Activated gamma-delta T cell (primary cell): ENCODE measurements at places on chromosomes 7 and 10.

- DNase-seq, result no peak
These were observed 48.8 kb upstream of the ZNF680 start for GRCh38 chr7:64611717-64612116.

GRCh38 chr10:100693821-100694220 is 51.6 kb upstream of the PAX2 start:
- DNase-seq, result no peak

DNA sequence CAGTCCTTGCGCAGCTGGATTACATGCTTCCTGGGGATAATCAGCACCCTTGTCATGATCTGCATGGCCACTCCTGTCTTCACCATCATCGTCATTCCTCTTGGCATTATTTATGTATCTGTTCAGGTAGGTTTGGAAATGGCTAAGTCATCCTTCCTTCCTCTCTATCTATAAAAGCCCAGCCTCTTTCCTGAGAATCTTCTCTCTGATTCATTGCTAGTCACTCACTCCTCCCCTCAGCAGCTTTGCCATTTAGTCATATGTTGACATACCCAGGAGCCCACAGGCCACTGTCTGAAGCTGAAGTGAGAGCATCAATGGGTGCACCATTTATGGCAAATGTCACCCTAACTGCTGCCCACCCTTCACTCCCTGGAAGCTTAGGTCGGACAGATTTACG is 52.0 kb downstream of the ABCC2 start:
- no peak for DNase-seq

DNA sequence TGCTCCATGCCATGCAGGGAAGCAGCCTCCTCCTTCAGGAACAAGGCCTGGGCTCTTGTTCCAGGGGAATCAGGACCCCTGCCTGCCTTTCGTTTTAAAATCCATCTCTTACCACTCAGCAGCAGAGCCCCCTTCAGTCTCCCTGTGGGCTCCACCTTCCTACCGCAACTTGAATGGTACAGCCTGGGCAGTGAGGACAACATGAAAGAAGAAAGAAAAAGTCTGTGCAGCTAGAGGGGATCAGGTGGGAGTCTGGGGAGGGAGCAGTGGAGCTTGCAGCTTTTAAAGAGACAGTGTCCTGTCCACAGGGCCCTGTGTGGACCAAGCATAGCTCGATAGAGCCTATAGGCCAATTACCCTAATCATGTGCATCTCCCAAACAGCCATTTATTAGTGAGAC is 3.7 kb downstream of the PLXNA4 start:
- DNase-seq, result no peak

DNA sequence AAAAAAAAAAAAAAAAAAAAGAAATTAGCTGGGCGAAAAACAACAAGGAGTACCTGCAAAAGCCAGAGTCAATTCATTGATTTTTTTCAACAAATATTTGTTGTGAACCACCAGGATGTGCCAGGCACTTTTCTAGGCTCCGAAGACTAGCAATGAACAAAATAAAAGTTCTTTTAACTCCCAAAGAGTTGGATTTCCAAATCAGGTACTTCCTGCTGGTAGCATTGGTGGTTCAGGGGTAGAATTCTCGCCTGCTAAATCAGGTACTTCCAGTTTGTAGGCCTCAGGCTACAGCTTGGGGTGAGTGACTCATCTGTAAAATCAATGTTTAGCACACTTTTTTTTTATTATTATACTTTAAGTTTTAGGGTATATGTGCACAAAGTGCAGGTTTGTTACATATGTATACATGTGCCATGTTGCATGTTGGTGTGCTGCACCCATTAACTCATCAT is 10.9 kb downstream of the PPA1 start:
- no peak for DNase-seq

GRCh38 chr10:114087255-114087654 is 43.6 kb downstream of the ADRB1 start:
- no peak for DNase-seq

DNA sequence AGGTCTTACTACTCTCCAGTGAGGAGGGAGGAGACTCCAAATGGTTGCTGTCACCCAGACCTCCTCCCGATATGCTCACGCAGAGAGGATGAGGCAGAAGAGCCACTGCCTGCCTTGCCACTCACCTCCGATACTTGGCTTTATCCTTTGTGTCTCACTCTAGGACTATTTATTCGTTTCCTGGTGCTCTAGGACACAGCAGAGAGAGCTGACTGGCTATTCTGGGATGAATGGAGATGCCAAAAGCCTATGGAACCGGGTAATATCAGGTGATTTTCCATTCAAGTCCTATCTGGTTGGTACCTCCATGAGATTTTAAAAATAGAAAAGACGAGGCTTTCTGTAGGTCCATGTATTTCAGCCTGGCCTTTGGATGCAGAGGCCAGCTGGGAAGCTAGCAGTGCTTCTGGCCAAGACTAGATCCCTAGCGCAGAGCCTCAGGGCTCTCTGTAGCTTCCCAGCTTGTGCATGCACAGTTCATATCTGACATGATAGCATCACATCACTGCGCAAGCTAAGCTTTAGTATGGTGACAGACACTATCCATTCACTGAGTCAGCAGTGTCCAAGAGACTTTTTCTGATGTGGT is 239.0 kb upstream of the ANKRD30A start:
- DNase-seq, result no peak

DNA sequence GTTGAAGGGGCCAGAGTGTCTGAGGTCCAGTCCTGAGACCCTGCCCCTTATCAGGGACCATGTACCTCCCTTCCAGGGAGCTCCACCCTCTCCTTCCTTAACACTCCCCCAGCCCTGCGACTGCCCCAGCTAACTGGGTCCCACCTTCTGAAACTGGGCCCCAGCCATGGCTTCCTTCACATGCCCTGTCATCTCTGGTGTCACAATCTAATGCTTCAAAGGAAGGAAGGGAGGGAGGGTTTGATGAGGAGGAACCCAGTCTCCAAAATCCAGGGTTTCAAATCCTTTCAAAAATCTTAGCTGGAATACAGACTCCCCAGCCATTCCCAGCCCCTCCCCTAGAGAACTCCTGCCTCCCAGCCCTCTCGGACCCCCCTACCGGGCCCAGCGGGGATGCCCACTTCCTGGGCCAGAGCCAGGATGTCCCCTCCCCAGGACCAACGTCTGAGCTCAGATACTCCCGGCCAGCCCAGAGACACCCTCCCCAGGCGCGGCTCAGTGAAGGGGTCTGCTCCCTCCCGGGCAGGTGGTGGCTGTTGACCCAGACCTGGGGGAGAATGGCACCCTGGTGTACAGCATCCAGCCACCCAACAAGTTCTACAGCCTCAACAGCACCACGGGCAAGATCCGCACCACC is 18.0 kb downstream of the C10orf105 start:
- no peak for DNase-seq

DNA sequence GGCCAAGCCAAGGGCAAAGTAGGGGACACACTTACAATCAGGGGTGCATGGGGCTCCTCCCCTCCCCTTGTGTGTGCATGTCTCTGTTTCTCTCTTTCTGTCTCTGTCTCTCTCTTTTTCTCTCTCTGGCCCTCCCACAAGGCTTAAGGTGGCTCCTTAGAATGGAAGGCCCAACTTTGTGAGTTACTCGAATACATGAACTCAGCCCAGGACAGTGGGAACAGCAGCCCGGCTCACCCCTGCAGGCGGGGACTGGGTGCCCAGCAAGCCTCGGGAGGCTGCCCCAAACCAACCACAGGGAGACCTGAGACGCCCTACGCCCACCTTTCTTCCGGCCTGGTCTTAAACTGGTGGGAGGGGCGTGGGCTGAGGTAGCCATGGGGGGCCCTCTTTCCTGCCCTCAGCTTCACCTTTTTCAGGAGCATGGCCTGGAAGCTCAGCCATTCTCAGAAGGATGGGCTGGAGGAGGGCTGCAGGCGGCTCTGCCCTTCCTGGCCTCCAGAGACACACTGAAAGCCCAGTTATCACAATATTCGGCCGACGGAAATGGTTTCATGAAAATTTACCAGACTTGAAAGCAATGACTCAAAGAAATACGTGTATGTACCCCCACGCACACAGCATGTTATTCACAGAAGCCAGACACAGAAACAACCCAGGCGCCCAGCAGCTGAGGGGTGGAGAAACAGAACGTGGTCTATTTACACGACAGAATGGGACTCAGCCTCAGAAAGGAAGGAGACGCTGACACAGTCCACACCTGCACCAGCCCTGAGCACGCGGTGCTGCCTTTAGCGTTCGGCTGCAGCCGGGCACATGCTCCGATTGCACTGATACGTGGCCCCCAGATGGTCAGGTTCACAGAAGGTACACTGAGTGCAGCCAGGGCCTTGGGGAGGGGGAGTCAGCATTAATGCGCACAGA is 229.5 kb downstream of the PTPRN2 start:
- no peak for DNase-seq

DNA sequence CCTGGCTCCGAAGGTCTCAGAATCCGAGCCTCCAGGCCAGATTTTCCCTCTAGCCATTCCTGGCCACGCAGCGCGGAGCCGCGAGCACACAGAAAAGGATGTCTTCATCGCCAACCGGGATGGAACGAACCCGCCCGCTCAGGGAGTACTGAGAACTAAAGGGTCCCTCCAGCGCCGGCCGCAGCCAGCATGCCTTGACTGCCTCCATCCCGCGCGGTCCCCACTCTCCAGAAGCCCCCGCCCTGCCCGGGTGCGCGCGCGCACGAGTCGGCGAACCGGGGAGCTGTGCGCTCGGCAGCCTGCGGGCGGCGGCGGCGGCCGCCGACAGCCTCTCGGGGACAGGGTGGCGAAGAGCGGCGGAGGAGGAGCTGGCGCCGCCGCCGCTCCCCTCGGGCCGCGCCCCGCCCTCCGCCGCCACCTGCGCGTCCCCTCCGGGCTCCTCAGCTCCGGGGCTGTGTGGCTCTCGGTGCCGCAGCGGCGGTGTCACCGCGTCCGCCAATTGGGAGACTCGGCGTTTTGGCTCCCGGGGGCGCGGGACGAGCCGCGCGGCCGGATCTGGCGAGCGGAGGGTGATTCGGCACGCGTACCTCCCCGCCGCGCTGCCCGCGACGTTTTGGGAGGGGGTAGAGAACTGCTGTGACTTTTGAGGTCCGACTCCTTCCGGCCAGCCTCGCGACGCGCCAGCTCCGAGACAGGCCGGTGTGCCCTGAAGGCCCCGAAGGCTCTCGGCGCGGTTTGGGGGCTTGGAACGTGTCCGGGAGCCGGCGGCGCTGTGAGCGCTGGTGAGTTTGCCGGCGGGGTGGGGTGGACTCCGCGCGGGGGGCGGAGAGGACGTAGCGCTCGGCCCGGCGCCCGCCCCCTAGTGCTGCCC is 453 bp upstream of the GALNT17 start:
- no peak for DNase-seq

DNA sequence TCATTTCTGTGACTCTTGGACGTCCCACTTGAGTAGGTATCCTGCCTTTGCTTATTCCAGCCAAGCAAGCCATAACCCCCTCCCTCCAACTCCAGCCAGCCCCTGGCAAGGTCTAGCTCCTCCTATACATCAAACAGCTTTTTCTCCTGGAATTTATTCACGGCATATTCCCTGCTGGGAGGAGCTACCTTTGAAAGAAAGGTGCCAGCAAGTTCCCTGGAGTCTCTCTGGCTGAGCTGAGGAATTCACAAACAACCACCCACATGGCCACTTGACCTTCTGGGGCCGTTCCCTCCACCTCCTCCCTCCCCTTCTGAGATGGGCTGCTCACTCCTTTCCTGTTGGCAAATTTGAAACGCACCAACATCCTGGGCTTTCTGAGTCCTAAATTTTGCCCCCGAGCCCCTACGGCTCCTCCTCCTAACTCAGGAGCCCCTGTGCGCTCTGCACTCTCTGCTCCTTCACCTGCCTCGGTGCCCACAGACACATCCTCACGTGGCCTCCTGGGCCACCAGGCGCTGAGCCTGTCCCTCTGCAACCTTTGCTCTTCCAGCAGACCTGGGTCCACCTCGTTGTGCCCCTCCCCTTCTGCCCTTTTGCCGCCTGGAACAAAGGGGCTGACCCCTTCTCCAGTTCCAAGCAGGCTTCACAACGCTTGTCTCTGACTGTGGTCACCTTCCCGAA is 48.0 kb downstream of the HSPA12A start:
- no peak for DNase-seq

DNA sequence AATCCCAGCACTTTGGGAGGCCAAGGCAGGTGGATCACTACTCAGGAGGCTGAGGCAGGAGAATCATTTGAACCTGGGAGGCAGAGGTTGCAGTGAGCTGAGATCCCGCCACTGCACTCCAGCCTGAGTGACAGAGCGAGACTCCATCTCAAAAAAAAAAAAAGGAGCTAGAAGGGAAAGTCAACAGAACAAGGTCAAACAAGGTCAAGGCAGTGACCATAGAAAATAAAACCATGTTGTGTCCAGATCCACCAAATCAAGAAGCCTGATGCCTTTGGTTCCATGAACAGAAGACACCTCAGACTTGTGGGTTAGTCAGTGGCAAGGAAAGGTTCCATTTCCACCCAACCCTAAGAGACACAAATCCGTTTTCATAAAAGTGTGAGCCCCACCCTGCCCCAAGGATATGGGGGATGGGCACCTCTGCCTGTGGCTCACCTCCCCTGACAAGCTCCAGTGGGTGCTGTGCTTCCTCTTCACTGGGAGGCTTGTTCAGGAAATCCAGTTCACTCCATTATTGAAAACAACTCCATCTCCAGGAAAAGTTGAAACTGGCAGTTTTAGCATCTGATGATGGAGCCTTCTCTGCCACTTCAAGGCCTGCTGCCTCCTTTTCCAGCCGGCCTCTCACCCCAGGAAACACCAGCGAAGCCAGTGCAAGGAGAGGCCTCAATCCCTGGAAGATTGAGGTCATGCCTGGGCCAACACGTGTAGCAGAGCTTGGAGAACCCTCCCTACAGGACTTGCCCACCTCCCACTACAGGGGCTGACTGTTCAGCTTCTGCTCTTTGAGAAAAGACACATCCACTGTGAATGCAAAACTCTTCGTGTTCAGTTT is 152.9 kb downstream of the NRF1 start:
- no peak for DNase-seq

DNA sequence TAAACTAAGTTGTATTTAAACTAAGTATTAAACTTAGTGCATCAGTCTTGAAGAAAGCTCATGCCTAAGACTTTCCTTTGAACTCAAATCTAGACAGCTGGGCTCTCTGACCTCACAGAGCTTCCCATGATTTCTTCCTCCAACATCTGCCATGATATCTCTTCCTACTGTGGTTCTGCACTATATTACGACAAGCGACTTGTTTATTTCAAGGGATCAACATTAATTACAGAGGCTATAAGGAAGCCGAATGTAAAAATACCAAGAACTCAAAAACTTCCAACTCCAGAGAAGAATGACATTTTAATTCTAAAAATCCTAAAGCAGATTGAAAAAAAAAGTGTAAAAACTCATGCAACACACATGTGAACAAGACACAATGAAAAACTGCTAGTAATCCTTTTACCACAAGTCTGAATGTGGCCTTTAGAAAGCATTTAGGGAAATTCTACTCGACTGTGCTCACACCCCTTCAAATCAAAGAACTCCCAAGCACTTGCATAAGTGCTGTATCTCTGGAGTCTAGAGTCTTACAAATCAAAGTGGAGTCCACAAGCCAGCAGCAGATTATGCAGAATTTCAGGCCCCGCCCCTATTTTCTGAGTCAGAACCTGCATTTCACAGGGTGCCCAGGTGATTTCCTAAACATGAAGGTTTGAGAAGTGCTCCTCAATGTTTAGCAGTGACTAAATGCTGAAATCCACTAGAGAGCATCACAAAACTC is 22.7 kb upstream of the WASHC2A start:
- DNase-seq, result no peak
